ENCODE measurements at places on chromosomes 6 and 20.
A peak's percentile ranks its signal among the peaks of the same experiment; 100 is the strongest.

DNA sequence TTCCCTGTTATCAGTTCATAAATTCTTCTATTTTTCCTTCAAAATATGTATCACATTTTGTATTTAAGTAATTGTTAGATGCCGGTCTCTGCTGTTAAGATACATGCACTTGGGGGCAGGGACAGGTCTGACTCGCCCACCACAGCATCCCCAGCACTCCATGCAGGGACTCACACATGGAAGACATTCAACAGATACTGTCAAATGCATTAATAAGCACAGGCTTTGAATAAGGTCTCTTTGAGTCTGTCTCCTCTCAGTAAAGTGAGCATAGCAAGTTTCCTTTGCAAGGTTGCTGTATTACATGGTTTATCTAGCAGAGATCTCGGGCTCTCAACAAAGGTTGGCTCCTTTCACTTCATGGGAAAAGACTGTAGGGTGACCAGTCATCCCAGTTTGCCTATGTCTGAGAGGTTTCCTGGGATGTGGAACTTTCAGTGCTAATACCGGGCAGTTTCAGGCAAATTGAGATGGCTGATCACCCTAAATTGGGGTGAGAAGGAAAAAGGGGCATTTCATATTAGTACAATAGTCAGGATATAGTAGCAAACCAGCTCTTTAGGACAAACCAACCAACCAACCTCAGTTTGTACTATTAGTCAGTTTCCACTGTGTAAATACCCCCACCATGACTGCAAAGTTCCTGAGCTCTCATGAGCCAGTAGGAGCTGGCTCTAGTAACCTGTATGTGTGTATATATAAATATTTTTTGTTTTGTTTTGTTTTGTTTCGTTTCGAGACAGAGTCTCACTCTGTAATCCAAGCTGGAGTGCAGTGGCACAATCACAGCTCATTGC, 15.0 kb downstream of the JPH2 start:
- DNase-seq = no peak

DNA sequence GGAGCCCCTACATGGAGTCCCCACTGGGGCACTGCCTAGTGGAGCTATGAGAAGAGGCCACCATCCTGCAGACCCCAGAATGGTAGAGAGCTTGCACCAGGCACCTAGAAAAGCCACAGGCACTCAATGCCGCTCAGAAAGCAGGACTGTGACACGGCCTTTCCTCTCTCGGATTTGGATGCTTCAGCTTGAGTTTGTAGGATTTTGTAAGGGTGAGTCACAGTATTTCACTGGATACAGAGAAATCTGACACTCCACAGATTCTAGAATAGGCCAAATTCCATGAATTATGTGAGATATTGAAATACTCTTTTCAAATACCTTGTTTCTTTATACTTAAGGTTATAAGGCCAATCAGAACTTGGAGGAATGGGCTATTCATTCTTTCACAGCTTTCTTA, 424.5 kb downstream of the HTR1B start:
- peak; percentile 47 for DNase-seq

DNA sequence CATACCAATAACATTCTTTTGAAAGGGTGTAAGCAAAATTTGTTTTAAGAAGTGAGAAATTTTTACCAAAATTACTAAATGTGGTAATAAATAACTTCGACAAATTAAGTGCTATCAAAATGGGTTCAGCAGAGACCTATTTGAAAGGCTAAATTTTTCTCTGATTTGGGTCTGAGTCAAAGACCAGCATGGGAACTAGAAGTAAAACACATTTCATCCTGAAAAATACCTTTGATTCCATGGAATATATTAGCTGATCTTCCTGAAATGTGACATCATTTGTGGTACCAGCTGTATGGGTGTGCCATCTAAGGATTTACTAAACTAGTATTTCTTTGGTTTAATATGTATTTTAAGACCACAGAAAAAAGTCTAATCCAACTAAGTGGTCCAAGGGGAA, 63.6 kb downstream of the BLOC1S5 start:
- DNase-seq = no peak

DNA sequence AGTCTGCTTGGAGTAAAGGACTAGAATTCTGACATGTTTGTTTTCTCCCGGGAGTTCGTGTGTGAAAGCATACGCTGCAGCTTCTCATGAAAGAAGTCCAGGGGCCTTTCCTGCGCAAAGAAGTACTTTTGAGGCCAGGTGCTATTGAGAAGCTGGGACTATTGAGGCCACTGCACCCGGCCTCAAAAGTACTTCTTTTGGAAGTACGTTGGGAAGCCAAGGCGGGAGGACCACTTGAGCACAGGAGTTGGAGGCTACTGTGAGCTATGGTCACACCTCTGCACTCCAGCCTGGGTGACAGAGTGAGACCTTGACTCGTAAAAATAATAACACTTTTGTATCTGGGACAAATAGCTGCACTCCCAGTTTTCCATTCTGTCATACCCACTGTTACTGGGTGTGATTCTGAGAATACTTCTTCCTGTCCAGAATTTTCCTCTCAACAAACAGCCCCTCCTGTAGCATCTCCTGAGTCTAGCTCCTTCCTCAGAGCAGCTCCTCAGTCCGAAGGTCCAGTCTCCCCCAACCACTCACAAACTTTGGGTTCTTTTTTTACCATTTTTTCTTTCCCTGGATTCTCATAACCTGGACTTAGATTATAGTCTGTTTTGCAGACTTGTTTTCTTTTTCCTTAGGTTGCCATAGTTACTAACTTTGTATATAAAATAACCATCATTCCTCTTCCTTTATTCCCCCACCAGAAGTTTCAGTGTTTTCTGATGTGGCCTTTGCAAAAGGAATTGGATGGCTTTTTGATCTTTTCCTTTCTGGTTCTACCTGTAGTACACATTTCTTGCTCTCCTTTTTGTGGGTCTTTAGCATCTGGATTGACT, 12.7 kb downstream of the STK35 start:
- DNase-seq = no peak

DNA sequence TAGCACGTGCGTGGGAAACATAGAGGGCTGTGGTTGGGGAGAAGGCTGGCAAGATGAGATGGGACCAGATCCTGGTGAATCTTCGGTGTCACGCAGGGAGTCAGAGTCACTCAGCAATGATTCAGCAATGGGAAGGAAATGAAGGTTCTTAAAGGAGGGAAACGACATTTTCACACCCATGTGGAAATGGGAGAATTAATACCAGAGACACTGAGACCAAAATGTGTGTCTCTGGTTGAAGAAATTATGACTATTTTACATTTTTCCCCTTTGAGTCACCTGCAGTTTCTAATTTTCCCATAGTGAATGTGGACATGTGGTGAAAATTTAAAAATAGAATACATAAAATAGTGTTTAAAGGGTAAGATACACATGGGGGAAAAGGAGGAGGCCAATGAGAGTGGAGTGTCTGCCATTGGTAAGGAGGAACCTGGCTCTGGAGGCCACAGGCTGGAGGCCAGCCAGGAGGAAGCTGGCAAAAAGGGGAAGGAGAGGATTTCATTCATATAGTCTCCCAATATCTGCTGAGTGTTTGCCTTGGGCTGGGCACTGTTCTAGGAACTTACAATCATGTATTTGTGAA, 17.5 kb downstream of the NRN1 start:
- no peak for DNase-seq

- DNase-seq = peak; percentile 66
Measured at GRCh38 chr20:49186535-49187329, 1.4 kb downstream of the STAU1 start.

- no peak for DNase-seq
Measured at GRCh38 chr6:159715166-159715565, 12.1 kb upstream of the WTAP start.

DNA sequence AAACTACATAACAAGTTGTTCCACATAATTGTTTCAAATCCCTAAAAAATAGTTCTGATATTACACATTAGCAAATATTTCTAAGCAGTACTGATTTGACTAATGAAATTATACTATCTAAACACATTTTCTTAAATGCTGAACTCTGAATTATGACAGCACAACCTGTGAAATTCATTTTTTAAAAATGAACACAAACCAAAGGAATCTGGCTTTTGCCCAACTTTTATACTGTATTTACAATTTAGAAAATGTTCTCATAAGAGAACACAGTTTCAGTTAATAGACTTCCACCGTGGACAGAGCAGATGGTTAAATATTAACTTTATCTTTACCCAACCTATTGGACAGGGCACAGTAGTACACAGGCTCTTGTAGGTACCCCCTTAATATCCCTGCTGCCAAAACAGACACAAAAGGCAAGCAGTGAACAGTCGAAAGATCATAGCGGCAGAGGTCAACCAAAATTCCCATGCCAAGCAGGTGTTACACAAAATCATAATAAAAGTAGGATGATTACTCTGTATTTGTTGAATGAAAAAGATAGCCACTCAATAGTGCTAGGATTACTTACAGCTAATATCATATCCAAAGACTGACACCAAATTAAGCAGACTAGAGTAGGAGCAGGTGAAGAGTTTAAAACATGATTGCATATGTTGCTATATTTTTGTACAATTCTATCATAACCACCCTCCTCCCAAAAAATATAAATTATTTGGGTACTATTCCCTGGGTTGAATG, 122.5 kb downstream of the RNGTT start:
- peak; percentile 29 for DNase-seq

DNA sequence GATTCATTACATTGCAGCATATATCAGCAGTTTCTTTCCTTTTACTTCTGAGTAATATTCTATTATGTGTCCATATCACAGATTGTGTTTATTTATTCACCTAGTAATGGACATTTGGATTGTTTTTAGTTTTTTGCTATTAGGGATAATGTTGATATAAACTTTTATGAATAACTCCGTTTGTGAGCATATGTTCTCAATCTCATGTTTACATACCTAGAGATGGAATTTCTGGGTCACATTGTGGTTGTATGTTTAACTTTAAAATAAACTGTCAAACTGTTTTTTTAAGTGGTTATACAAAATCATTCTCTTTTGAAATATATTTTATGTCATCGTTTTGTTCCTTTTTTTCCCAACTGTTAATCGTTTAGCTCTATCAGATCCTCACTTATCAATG, 311.6 kb downstream of the MMUT start:
- DNase-seq = no peak

GRCh38 chr6:558089-558488, 98.8 kb downstream of the HUS1B start:
- peak; percentile 3 for DNase-seq

- no peak for DNase-seq
Measured at GRCh38 chr6:78517399-78517798, 350.0 kb upstream of the IRAK1BP1 start.
